ENCODE measurements at places on chromosomes 7 and 10.

DNA sequence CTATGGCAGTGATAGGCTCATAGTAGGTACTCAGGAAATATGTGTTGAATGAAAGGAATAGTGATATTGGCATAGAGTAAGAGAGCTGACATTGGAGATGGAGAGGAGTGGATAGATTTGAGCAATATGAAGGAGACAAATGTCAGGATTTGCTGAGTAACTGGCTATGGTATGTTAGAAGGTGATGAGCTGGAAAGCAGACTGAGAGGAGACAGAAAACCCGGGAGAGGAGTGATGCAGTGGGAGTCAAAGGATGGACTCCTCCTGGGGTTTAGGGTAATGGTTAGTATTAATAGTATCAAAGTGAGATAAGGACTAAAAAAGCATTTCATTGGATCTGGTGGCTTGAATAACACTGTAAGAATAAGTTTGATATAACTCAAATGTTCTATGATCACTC, 64.8 kb downstream of the CD36 start:
- H3K4me3 ChIP-seq, result no peak overlapping the region
- H3K27ac ChIP-seq, result no peak overlapping the region
- no peak for DNase-seq
- no peaks in the 10 kb centered on the region for H3K27me3 ChIP-seq
- peaks cover 12% of the 10 kb centered on the region for H3K4me1 ChIP-seq

GRCh38 chr7:36487756-36488336, 98.2 kb downstream of the ANLN start:
- no peaks in the 10 kb centered on the region for H3K36me3 ChIP-seq
- DNase-seq, result no peak
- no peak overlapping the region for H3K4me3 ChIP-seq

DNA sequence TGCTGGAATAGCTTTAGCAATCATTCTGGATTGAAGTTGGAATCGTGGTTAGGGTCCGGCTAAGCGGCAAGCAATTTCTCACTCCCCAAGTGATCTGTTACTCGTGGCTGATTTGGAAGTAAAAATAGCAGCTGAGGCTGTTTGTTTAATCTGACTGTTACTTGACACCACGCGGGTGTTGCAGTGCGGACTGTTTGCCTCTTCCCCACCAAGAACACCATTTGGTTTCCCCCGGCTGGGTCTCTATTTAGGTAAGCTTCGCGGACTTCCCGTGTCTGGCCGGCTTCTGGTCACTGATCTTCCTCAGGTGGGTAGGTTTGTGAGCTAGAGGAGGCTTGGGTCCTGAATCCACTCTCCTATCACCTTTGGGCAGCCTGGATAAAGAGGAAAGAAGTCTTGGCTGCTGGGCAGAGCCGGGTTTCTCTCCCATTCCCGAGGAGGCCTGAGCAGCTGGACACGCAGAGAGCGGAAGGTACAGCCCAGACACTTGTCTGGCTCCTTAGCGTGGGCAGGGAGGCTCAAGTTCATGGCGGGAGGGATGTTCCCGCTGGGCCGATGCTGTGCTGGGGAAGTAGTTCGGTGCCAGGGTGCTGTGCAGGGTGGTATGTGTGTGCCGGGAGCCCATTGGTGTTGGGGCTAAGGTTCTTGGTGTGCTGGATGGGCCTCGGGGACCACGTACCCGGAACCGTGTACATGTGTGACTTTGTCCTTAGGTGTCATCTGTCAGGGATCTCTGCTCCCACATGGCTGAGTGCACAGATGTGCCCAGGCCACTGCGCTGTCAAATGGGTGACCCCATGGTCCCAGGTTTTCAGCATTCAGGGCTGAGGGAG, at the start of gene C10orf71:
Gene C10orf71, plus strand, starts transcription at position 188 of the 833 bp plus-strand sequence. CDS start 23,376 bp downstream, outside the sequence.
- H3K4me3 ChIP-seq, result peak within 1 kb of the TSS; percentile 26
- peak within 1 kb of the TSS; percentile 54 for H3K27ac ChIP-seq
- no peaks in the 10 kb centered on the region for H3K36me3 ChIP-seq
- no peaks in the 10 kb centered on the region for H3K4me1 ChIP-seq
- no peak for DNase-seq

DNA sequence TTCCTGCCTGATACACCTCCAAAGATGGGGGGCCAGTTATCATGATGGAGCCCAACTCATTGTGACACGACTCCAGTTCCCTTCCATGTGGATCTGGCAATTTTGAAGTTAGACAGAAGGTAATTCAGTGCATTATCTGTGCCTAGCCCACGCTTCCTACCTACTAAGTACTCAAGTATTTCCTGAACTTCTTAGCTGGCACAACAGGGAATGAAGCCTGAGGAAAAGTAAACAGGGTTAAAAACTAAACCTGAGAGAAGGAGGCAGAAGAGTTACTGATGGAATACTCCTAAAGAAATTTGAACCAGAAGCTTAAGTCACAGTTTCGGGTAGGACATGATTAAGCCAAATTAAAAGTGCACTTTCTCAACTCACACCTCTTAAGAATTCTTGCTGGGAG, 1.1 kb upstream of the SEC31B start:
- H3K4me1 ChIP-seq, result peaks cover 6% of the 10 kb centered on the region
- peaks cover 5% of the 10 kb centered on the region for H3K36me3 ChIP-seq
- H3K27ac ChIP-seq, result no peak overlapping the region
- no peak overlapping the region for H3K4me3 ChIP-seq
- DNase-seq, result no peak

All from esophagus squamous epithelium (tissue), 5 donors.